ENCODE measurements at places on chromosomes 12 and 14.
A peak's percentile ranks its signal among the peaks of the same experiment; 100 is the strongest.

- no peak for DNase-seq
Measured at GRCh38 chr12:73308079-73308478, 1035.9 kb downstream of the TRHDE start.

GRCh38 chr12:68056300-68056699, 67.1 kb downstream of the IFNG-AS1 start:
- no peak for DNase-seq

DNA sequence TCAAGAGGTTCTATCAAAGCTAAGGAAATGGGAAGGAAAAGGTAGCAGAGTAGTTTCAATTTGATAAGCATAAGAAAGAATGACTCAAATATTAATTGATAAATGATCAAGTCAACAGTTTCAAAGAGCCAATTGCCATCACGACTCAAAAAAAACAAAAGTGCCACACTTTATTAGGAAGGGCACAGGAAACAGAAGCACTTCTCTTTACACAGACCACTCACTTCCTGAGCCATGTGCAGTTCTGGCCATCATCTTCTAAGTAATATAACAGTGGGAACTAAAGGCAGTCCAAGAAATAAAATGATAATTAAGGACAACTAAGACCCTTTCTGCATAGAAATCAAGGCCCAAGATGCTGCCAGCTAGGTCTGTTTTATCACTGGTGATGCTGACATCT, 13.2 kb downstream of the TM7SF3 start:
- no peak for DNase-seq

DNA sequence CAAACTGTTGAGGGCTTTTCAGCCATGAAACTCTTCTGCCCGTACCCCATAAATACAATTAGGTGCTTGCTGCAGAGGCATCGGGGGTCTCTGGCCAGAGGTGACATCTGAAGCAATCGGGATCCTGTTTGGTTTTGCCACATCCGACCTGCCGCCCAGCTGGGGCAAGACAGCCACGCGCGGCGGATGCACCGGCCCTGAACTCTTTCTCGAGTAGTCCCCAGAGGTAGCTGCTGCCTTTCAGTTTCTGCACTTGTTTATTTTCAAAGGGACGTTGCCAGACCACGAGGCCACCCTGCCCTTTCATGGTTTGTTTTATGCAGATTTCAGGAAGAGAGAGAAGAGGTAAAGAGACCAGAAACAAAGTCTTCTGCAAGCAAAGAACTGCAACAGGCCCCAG, 10.6 kb upstream of the MLXIP start:
- peak; percentile 28 for DNase-seq

DNA sequence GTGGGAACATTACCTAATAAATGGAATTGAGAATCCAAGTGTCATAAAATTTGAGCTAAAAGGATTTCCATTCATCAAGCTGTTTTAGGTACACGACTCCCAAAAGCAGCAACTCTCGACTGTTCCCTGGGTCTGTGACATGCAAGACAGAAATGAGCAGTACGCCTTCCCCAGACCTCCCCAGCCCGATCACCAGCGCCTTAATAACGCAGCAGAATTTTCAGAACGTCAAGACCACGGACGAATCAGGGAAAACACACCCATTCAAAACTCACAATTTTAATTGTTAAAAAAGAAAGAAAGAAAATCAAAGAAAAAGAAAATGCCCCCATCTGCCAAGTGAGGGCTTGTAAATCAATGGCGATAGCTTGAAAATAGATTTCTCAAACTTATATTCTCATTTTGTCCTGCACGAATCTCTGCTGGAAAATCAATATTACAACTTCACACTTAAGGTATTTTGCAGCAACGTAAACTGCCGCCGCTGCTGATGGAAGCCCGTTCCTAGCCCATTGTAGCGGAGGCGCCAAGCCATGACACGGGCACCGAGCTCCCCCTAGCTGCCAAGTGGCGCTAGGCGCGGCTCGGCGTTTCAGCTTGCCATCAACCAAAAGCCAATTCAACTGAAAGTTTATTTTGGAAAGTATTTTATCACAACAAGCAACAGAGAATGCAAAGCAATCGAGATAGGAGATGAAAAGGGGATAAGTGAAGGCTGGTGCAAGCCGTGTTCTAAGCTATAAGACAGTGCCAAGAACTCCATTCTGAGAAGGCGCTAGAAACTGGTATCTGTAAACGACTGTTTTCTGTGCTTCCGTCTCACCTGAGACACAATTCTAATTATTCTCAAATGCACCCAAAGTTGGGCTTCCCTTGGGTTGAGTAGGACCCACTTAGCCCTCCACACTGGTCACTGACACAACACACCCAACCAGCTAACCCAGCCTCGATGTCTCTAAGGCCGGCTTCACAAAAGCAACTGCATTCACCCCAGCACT, 5.5 kb downstream of the BCL11B start:
- peak; percentile 92 for DNase-seq
